GOT3 (cell line): ENCODE measurements at places on chromosomes 5 and 9.

GRCh38 chr5:31021181-31021624, 172.3 kb upstream of the CDH6 start:
- DNase-seq, result no peak

- DNase-seq, result no peak
Measured at GRCh38 chr5:139037732-139038131, 160.4 kb downstream of the SIL1 start.

DNA sequence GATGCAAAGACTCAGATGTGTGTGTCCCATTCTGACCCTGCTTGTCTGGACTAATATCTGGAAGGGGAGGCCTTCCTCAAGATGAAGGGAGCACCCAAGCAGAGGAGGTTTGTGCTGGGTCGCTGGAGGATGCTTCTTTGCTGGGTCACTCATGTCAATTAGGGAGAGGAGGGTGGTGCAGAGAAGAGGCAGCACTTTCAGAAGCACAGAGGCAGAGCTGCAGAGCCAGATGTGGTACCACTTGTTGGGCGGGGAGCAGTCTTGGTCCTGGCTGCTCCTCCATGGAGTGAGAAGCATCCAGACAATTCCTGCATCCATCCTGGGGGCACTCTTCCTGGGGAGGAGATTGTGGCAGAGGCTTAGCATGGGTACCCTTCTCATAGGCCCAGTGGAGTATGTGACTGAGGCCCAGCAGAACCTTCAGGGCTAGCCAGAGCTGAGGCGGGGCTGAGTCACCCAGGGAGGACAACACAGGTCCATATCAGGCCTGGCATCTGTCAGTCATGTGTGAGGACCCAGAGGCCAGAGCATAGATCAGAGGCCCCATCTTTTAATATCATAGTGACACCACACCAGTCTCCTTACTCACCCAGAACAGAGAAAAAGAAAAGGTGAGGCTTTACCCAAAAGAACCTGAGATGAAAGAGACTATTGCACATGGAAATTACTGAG, 59.8 kb downstream of the TNFSF15 start:
- no peak for DNase-seq

DNA sequence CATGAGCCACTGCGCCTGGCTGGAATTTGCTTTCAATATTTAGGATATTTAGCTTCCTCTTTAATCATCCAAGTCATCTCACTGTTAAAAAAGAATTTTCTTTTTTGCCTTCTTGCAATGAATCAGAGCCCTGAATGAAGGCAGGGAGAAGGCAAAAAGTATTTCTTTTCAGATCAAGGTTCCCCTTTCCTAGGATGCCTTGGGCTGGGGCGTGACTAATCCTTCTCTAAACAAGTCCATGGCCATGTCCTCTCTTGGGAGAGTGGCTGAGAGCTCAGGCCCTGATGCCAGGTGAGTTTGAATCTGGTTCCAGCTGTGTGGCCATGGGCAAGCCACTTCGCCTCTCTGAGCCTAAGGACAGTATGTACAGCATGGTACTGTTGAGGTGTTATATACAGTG, 84.8 kb upstream of the NEURL1B start:
- no peak for DNase-seq
